ENCODE measurements at places on chromosomes 7 and 10.
A peak's percentile ranks its signal among the peaks of the same experiment; 100 is the strongest.

GRCh38 chr10:103829838-103830465 is 25.4 kb downstream of the SH3PXD2A start:
- no peak for DNase-seq

DNA sequence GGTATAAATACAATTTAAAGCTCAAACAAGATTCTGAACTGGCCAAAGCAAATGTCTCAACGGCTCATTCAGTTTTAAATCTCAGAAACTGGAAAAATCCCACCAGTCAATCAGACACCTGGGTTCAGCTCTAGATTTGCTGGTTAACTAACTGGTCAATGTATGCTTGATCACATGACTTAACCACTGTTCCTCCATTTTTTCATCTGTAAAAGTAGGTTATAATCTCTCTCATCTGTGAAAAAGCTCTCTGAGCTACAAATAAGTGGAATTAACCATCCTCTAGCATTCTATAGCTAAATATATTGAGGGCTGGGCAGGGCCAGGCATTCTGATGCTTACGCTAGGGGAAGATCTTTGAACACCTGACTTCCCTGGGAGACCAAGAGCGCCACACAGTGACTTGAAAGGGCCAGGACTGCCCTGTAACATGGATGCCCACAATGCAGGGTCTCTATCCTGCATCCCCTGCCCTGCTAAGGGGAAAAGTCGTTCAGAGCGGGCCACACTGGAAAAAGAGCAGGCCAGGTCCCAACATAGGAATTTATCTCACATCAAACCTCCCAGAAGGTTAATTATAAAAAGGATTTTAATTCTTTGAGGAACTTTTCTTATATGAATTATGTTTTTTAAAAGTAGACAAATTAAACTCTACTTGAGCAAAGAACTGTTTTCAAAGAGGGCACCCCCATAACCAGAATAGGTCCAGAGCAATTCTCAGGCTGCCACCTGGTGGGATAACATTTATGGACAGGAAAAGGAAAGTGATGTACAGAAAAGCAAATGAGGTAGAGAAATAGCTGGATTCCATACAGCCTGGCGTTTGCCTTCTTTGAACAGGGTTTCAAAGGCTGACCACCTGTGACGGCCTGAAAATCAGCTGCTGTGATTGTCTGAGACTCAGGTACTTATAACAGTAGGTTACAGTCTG is 1.8 kb downstream of the RP9 start:
- DNase-seq = no peak

GRCh38 chr7:2759736-2760097 is 71.7 kb downstream of the AMZ1 start:
- DNase-seq = no peak

DNA sequence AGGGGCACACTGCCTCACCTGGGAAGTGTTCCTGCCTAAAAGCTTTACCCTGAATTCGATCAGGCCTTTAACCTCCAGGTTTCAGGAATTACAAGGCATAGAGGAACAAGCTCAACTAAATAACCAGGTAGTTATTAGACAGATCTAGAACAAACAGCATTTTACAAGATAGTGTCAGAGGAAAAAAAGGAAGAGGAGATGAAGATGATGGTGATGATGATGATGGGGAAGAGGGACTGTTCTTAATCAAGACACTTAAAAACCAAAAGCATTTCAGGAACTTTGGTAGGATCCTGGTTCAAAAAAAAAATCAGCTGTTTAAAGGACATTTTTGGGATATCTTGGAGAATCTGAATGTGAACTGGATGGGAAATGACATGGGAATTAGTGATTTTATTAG is 11.5 kb downstream of the RBM17 start:
- DNase-seq = no peak

- no peak for DNase-seq
These were observed 193.4 kb upstream of the CXCL12 start for GRCh38 chr10:44578271-44578670.

DNA sequence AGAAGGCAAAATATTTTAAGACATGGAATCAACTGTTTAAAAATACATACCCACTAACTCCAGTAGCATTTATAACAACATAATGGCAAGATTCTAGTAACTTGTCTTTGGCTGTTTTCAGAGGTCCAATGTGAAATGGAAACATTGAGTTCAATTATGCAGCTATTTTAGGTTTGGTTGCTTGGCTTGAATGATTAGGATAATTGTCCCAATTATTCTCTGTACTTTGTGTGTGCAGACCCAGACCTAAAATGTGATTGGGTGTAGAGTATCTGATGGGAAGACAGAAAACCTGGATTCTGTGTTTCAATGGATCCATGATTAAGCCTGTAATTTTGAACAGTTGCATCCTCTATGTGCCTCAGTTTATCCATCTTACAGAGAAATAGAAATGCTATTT is 392.7 kb upstream of the NFE2L3 start:
- no peak for DNase-seq

GRCh38 chr7:4189131-4189570 is 492.9 kb upstream of the FOXK1 start:
- no peak for DNase-seq

DNA sequence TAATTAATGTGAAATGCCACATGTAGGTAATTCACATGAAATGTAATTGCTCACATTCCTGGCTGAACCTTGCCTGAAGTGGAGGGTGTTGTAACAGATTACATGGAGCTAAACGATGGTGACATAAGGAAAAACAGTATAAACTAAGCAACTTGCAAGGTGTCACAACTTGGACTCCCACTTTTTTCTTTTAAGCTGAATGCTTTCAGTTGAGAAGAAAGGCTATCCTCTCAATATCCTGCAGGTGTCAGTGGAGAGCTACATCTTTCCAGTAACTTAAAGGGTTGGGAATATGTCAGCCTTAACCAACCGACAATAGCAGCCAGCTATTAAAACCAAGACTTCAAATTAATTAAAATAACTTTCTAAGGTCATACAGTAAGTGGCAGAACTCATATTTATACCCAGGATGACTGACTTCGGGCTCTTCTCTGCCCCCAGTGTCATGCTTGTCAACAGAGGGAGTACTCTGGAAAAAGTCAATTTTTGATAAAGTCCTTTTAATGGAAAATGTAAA is 33.7 kb downstream of the NRBF2 start:
- peak; percentile 38 for DNase-seq

- DNase-seq = no peak
These were observed 67.6 kb downstream of the CUBN start for GRCh38 chr10:17062009-17062408.

DNA sequence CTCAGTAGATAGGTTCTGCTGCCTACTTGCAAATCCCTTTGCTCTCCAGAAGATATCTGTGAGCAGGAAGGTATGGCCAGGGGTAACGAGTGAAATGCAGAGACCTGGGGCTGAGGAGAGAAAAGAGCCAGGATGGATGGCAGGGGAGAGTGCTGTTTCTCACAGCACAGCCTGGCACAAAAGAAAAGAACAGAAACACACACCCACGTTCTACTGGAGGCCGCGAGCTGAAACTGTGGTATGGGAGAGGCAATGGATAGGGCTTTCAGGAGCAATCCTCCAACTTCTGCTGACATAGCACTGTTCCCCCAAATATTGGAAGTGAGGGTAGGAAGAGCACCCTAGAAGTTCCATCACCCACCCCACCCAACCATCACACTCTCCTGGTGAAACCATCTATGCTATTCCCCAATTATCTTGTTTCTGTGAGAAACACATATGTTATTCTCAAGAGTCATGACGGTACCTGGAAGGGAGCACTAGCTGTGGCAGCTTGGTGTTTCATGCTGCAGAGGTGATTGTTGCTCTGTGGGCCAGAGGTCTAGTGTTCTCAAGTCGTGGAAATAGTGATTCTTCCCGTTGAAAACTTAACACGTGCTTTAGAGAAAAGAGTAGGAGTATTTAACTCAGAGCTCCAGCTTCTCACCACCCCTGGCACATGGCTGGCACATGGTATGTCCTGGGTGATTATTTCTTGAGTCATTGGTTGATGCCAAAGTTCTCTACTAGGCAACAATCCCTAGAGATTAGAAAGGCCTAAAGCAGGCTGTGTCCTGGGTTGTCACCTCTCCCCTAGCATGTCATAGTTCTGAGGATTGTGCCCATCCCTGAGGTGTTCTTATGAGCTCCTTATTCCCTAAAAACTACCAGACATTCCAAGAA is 198.3 kb downstream of the PLXNA4 start:
- DNase-seq = no peak

GRCh38 chr7:27661811-27662489 is 733 bp downstream of the HIBADH start:
- DNase-seq = peak; percentile 43

DNA sequence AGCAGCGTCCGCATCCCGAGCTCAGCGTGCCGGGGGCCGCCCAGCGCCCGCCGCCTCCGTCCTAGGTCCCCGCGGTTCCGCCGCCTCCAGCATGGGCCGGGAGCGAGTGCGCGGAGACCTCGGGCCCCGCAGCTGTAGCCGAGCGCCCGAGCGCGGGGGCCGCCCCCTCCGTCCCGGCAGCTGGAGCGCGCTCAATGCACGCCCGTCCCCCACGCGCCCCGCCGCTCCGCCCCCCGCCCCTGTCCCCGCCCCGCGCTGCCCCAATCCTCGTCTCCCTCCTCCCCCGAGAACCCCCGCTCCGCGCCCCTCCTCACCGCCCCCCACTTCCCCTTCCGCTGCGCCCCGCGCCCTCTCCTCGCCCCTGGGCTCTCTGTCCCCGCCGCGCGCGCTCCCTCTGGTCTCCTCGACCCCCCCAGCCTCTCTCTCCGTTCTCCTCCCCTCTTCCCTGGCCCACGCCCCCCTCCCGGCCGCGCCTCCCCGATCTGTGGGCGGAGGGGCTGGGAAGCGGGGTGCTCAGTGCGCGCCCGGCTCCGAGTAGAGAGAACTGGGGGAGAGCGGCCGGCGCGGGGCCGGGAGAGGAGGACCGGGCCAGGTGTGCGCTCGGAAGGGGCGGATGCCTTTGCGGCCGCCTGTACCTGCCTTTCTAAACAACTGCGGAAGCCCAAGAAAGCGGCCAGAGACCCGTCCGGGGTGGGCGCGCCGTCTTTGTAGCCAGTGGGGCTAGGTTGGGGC is at the start of gene VIPR2:
Gene VIPR2, minus strand, starts transcription at position 110 of the 732 bp plus-strand sequence. Its CDS starts 96 bp downstream, at position 14.
- no peak for DNase-seq

DNA sequence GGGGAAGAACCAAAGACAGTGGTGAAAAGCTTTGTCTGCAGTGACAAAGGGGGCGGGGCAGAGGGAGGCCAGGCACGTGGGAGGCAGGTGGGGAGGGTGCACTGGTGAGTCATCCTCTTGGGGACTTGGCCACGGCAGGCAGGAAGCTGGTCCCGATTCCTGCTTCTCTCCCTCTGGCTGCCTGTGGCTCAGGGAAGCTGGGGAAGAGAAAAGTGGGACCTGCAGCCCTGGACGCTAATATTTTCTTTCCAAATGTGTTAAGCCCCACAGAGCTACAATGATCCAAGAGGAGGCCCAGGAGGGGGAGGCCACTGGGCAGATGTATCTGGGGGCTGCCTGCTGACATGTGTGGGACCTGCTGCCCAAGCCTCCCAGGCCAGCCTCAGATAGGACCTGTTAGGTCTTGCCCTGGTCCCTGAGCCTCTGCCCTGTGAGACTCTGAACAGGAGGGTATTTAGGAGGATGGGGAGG is 231.8 kb downstream of the KCNMA1 start:
- DNase-seq = no peak

DNA sequence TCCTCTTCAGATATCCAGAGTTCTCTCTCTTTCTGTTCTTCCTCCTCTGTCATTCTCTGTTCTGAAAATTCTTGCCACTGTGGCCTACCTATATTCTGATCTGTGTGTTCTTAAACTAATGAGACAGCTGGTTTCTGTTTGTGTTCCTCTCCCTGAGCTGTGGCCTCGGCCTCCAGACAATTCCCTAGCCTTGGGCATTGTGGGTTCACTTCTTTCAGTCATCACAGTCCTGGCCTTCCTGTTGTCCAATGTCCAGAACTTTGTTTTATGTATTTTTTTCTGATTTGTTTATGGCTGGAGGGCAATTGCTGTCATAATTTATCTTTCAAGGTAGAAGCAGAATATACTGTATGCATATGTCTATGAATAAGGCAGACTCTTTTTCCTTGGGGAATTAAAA is 173.2 kb upstream of the MTPN start:
- DNase-seq = no peak

- no peak for DNase-seq
These were observed 249.4 kb downstream of the TCF7L2 start for GRCh38 chr10:113199459-113199858.

DNA sequence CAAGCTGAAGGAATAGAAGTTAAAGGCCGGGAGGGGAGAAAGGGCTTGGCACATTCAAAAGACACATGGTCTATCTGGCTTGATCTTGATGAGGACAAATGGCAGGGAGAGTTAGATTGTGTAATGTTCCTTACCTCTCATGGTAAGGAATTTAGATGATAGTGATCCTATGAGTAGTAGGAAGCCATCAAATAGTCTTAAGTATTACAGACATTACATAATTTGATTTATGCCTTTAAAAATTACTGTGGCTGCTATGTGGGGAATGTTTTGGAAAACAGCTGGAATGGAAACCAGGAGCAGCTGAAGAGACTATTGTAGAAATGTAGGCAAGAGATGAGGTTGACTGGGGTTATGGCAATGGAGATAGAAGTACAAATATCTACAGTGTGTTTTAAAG is 351.3 kb upstream of the BMPER start:
- no peak for DNase-seq

- DNase-seq = no peak
These were observed 79.9 kb downstream of the CNNM2 start for GRCh38 chr10:102997998-102998397.

GRCh38 chr10:104049504-104050250 is 36.0 kb downstream of the COL17A1 start:
- DNase-seq = no peak

- DNase-seq = no peak
These were observed 51.2 kb upstream of the STK17A start for GRCh38 chr7:43531700-43532099.

GRCh38 chr10:58942724-58943123 is 233.7 kb upstream of the PHYHIPL start:
- DNase-seq = no peak

DNA sequence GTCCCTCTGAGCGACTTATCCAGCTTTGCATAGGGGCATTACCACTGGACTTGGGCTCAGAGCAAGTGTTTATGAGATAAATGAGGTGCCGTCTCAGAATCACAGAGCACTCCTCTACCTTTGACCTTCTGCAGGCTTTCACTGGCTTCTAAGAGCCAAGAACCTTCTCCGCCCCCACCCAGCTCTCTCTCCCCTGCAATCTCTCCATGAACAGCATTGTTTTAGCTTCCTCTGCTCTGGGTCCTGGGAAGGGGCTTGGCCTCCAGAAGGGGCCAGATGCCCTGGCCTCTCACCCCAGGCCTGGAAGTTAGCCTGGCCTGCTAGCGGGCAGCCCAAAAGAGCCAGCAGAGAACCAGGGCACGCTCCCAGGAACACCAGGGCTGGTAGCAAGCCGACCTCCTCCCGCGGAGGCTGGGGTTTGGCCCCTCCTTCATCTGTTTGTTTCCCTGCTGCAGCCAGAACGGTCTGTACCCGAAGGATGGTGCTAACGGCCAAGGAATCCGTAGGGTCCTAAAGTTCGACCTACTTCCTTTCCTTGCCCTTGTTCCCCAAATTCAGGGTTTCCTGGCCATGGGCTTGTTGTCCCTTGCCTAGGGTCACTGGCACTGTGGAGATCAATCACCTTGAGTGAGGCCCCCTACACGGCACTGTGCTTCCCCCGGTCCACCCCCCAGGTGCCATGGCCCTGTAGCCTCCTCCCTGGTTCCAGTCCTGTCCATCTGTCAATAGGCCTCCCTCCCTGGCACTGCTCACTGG is 18.7 kb upstream of the DDIT4 start:
- no peak for DNase-seq

Measured in left renal pelvis (tissue), 4 donors.